Foreskin keratinocyte (primary cell): ENCODE measurements at places on chromosomes 6 and 20.

DNA sequence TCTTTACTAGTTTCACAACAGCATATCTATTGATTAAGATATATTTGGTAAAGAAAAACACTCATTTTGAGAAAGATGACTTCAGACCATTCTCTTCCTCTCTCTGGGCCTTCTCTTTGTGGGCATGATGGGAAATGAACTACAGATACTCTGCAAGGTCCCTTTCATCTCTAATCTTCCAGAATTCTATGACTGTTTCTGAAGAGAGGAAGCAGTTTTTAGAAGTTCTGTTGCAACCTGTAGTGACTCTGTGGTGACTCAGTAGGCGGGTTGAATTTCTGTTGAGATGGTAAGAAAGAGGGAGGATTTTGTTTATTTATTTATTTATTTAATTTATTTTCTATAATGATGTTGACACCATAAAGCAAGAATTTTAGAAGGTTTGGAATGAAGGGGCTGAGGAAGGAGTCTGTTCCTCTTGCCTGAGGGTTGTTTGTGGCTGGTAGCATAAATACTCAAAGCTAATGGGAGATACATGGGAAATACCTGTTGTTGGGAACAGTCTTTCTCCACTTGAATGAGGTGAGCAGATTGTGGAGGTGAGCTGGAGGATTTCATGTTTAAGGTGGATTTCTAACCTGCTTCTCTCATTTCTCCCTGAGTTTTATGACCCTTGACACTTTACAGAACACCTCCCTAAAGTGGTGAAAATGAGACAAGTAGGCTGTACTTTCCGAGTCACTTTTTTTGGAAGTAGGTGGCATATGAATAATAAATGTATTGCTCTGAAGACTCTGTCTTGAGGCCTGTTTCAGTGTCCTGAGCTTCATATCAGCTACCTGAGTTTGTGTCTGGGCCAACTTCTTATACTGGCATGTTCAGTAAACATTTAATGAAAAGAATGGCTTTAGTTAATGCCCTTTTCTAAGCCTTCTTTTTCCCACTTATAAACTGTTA, 15.0 kb downstream of the ACSS2 start:
- DNase-seq: peak; percentile 72

- DNase-seq: no peak
Observed at GRCh38 chr20:63149531-63150192, 66.3 kb downstream of the YTHDF1 start.

GRCh38 chr20:9241232-9241692, 172.4 kb downstream of the PLCB4 start:
- peak; percentile 74 for DNase-seq

- no peak for DNase-seq
Observed at GRCh38 chr6:86936834-86937218, 502 bp upstream of the HTR1E start.

DNA sequence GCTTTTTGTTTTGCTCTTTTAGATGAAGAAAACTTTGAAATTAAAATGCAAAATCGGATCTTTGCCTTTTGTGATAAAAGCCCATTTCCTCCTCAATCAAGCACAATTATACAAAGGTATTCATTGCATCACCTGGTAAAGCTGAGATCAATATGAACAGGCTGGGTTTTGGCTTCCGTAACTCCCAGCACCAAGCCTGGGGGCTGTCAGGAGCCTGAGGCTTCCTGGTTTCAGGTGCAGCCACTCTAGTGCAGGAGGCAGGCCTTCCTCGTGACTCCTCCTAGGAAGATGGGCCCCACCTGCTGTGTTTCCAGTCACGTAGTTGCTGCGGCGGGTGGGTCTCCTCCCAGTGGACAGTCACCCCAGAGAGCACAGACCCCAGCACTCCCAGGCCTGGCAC, 54.0 kb downstream of the EDN3 start:
- no peak for DNase-seq

GRCh38 chr20:58202044-58202443, 26.4 kb downstream of the ANKRD60 start:
- no peak for DNase-seq

GRCh38 chr6:125729983-125730382, 19.4 kb upstream of the HEY2 start:
- no peak for DNase-seq

DNA sequence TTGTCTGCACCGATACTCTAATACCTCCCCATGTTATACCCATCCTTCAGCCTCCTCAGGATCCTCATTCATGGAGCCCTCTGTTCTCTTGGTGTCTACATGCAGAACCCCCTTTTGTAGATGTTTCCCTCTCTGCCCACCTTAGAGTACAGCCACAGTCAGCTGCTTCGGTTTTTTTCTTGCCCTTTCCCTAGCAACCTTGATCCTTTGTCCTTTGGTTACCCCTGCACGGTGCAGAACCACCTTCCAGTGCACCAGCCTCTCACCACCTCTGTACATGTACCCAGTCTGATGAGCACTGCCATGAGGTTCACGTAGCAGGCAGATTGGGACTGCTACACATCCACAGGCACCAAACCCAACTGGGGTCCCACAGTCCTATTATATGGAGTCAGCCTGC, 7.3 kb downstream of the VPS16 start:
- no peak for DNase-seq

- DNase-seq: peak; percentile 33
Observed at GRCh38 chr6:34743625-34744293, 13.5 kb upstream of the SNRPC start.

- DNase-seq: no peak
Observed at GRCh38 chr6:31180500-31180899, 10.0 kb upstream of the POU5F1 start.

- no peak for DNase-seq
Observed at GRCh38 chr6:122620428-122620827, 10.2 kb downstream of the PKIB start.

GRCh38 chr20:34708621-34709043, 4.5 kb downstream of the TP53INP2 start:
- no peak for DNase-seq

- DNase-seq: no peak
Observed at GRCh38 chr20:31695849-31696804, 26.5 kb downstream of the BCL2L1 start.

DNA sequence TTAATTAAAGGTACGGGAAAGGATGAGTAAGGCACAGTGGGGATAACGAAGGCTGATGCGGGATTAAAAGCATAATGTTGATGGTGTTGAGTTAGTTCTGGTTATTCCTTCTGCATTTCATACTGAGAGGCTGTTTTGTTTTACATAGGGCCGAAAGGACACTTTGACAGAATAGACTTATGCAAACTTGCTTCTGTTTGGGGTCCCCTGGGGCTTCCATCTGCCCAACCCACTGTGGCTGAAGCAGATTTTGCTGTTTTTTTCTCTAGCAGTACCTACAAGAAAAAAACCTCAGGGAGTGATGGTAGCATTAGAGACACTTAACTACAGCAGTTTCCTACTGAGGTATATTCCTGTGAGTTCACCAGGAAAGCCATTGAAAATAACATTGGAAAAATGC, 136.1 kb upstream of the SUPT3H start:
- DNase-seq: no peak

DNA sequence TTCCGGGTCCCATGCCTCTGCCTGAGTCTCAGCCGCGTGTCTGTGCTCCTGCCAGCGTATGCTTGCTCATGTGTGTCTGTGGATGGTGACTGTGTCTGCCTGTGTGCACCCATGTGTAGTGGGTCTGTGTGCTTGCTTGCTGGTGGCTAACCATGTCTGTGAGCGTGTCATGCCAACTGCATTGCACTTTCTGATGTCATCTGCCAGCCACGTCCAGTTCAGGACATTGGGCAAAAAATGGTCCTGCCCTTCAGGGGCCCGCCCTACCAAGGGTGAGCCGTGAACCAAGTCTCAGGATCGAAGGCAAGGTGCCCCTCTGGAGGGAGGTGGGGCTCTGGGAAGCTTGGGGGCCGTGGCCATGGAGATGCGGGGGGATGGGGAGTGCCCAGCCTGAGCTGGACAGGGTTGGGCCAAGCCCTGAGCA, 9.4 kb upstream of the ZBTB46 start:
- no peak for DNase-seq

DNA sequence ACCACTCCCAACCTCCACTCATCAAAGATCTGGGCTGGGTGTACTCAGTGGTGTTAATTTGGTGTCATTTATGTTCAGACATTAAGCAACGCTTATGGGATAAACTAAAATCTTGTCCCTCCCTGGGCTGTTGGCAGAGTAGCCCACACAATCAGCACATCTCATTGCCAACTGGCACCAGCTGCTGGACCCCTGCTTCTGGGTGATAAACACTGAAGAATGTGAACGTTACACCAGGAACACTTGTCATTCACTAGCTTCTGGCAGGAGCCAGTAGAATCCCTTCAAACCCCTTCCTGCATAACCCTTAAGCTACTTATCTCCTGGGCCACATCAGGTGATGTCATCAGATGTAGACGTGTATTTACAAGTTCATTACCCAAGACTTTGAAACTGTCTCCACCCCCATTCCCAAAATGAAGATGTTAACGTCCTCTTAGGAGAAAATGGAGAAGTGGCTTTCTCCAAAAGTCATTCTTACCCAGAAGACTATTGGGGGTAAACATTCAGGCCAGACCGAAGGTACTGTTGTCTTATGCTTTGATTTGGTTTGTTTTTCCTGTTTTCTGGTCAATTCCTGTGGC, 107.8 kb upstream of the CD93 start:
- DNase-seq: peak; percentile 17

DNA sequence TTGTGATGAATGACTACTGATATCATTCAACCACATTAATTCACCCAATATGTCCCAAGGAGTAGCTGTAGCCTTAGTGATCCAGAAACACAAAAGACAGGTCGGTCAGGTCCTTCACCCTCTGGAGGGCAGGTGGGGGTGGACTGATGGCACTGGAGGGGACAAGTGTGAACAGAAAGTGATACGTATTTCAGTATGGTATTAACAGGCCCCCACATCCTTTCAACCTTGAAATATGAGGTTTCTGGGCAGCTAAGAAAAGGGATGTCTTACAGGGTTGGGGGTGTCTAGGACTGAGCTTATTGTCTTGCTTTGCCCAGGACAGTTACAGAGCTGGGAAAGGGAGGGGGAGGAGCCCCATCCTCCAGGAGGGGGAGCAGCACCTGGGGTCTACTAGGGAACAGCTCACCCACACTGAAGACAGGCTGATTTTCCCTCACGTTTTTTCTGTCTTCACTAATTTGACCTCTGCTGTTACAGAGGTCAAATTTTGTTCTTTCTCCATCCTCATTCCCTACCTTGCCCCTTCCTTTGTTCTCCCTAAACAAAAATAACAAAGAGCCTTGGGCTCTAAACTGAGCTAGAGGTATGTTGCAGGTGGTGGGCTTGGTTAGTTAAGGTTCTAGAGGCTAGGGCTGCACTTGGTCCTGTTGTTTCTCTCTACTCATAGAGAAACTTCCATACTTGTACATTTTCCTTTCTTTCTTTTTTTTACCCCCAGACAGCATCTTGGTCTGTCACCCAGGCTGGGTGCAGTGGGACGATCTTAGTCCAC, 38.0 kb upstream of the EEF1A1 start:
- DNase-seq: no peak

- peak; percentile 17 for DNase-seq
Observed at GRCh38 chr6:144999127-144999526, 714.0 kb downstream of the UTRN start.

DNA sequence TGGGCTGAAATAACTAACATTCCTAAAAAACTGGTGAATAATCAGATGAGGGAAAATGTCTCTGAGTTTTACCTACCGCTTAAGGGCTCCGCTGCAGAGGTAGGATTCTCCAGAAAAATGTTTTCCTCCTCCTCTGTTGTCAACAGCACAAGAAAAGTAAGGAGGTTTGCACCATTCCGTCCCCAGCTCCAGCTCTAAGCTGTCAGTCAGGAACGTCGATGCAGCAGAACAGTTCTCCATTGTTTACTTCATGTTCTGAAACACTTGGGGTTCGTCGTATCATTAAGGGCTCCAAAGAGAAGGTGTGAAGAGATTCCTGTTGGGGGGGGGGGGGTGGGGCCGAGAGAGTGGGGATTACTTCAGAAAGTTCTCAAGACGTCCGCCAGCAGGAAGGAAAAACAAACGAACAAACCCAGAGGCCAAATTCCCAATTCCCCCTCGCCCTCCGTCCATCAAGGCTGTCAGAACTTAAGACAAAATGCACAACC, 734 bp downstream of the MMS22L start:
- DNase-seq: peak; percentile 6
